Esophagus squamous epithelium (tissue), 5 donors: ENCODE measurements at places on chromosomes 5 and 9.

GRCh38 chr5:164980480-164980879 lies 1475.1 kb downstream of the MAT2B start:
- DNase-seq = no peak

- no peak for DNase-seq
Observed at GRCh38 chr5:132437604-132438266, 52.8 kb downstream of the IRF1 start.

DNA sequence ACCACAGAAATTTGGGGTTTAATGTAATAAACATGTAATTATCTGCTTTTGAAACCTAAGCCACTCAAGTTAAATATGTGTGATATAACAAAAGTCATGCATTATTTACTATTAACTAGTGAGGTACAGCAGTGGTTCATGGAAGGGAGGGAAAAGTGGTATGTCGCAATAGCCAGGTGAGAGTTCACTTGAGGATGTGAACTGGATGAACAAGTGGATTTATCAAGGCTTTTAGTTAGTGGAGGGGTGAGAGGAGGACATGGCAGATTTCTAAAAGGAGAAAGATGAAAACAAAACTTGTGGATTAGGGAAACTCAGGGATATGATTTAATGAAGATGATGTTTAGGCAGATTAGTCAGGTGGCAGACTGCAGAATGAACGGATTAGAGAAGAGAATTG lies 141.3 kb upstream of the NFIB start:
- DNase-seq = no peak

- DNase-seq = no peak
Observed at GRCh38 chr5:18882154-18882553, 1105.8 kb downstream of the CDH18 start.

GRCh38 chr5:148996270-148996669 lies 66.6 kb downstream of the SH3TC2 start:
- DNase-seq = no peak
